ENCODE measurements at places on chromosomes 1 and 21.
A peak's percentile ranks its signal among the peaks of the same experiment; 100 is the strongest.

DNA sequence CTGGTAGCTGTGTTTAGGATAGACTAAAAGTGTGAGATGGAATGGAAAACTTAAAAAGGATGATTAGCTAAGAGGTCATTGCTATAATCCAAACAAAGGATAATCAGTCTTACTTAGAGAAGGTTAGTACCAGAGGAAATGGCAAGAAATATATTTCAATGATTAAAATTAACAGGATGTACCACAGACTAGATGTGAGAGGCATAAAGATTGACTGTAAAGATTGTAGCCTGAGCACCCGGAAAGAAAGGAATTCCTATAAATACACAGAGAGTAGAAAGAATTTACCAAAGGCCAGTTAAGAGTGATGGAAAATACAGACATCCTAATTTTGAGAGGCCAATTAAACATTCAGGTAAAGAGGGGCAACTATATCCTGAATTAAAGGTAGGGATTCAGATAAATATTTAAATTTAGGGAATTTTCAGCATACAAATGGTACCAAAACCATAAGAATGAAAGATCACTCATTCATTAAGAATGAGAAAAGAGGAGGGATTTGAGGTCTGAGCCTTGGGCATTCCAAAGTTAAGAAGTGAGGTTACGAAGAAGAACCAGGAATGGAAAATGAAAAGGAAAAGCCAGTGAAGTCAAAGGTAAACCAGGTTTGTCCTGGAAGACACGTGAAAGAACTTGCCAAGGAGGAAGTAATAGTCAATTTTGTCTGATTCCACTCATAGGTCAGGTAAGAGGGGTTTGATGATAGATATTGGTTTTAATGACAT lies 46.4 kb upstream of the RGS1 start:
- DNase-seq = no peak

DNA sequence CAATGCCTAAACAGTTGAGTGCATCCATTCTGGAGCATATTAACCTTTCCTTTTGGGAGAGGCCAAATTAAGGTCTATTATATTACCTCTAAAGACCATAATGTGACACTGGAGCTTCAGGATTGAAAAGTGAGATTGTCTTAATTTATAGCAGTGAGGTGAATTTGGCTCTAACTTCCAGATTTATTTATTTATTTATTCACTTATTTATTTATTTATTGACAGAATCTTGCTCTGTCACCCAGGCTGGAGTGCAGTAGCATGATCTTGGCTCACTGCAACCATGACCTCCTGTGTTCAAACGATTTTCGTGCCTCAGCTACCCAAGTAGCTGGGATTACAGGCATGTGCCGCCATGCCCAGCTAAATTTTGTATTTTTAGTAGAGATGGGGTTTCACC lies 19.1 kb downstream of the ZCCHC17 start:
- DNase-seq = no peak

GRCh38 chr1:34792868-34793727 lies at the start of gene GJA4:
Gene GJA4, plus strand, starts transcription at chr1:34792999. Its CDS starts 1,215 bp downstream, at chr1:34794214.
- DNase-seq = no peak

DNA sequence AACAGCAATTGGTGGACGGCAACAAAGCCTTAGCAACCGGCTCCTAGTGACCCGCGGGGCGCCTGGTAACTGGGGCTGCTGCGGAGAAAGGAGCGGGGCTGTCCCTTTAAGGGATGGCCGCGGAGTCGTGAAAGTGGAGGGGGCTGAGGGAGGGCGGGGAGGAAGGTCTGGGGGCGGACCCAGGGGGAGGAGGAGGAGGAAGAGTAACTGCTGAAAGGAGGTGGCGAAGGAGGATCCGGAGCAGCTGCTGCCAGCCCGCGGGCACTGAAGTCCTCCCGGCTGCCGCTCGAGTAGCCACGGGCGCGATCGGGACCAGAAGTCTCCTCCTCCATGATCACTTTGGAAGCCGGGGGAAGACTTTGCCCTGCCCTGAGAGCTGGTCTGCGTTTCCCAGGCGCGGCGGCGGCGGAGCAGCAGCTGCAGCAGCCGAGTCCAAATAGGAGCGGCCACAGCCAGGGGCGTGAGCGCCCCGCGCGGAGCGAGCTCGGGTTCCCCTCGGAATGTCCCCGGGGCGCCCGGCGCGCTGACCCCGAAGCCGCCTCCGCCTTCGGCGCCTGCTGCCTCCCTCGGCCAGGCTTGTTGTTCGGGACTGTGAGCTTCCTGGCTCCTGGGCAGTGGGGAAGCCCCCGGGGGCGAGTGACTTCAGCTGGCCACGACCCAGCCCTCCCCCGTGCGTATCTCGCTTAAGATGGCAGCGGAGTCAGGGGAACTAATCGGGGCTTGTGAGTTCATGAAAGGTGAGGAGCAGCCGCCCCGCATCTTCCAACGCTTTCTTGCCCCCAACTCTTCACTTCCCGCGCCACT lies at the start of gene CDC14A:
CDC14A (plus strand) TSS at position 240 of the 804 bp plus-strand sequence; CDS start at position 689, 449 bp downstream.
- DNase-seq = peak; percentile 84

- DNase-seq = no peak
These were observed 35.7 kb upstream of the USP1 start for GRCh38 chr1:62401034-62401760.

DNA sequence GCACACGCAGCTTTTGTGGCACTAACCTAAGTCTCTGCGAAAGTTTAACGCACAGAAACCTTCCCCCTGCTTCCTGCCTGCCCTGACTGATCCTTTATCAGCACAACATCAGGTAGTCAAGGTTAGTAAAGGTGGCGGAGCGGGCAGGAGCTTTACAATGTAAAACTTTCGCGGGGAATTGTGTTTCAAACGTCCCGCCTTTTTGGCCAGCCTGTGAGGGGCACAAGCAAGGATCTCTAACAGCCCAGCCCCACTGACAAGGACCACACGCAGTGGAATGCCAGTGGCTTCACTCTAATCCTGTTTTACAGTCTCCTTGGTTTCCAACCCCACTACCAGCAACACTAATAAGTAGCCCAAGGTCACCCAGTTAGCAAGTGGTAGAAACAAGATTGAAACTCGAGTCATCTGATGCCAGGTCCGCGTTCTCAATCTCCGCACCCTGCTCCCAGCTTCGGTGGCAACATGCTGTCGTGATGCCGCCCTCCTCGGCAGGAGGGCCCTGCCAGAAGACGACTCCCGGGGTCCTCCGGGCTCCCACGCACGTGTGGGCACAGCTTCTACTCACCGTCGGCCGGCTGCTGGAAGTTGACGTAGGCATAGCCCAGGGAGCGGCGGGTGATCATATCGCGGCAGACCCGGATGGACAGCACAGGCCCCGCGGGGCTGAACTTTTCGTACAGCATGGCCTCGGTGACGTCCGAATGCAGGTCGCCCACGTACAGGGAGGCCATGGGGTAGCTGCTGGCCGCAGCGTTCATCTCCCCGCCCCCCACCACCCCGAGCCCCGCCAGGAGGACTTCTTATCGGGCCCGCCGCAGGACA lies 1.2 kb downstream of the PABPC4 start:
- DNase-seq = peak; percentile 69

DNA sequence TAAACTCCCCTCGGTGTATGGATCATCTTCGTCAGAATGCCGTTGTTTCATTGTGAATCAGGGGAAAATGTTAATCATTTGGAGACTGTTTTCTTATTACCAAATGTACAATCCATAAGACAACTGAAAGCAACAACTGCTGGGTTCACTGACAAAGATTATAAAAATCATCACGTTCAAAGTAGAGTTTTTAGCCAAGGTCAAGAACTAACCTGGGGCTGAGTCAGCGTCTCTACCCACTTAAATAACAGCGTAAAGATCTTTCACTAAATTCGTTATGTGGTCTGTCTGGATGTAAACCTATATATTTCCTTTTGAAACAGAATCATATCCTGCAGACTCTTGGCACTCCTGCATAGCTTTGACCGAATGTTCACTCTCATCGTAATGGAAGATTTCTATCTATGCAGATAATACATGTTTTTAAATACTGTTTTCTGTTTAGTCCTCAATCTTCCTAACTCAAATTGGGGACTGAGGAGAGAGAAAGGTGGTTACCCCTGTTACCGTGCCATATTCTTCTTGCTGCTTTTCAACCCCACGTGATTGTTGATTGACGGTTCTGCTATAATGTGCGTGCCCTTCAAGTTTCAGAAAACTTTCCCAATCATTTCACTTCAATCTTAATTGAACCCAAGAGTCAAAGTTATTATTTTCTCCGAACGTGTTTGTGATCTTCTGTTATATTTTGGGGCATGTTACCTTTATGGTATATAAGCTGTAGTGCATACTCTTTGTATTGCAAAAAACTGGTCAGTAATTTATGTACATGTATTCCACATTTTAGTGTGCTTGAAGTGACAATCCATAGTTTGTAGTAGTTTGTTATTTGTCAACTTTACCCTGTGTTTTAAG lies 15.6 kb upstream of the NCMAP start:
- DNase-seq = no peak

- DNase-seq = no peak
These were observed 12.7 kb downstream of the SIPA1L2 start for GRCh38 chr1:232617237-232617636.

DNA sequence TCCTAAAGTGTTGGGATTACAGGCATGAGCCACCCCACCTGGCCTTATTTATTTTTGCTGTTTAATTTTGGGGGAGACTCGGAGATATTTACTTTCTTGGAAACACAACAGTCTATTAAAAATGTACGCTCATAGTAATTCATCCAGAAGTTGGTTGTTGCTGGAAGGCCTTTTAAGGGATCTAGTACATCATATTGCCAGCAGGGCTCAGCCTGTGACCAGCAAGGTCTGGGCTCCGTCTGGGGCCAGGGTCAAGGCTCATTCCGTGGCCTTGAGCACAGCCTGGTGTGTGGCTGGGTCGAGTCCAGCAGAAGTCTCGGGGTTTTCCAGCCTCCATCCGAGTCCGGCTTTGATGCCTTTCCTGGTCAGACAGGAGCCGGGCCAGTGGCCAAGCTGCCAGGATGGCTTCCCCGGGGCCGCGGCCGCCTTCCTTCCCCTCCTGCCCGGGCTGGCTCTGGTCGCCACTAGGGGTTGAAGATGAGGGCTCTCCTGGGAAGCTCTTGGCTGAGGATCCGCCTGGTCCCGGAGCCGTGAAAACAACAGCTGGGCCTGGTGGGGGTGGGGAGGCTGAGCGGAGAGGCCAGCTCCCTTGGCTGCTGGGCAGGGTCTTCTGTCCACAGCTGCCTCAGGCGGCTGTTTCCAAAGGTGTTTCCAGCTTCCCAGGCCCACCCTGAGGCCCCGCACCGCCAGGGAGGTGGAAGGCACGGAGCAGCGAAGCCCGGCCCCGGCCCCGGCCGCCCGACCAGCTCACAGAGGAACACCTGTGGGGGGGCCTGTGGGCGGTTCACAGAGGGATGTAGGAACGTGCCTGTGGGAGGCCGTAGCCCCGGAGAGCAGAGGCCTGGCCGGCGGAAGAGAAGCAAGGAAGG lies 5.1 kb upstream of the VWA1 start:
- DNase-seq = no peak

- DNase-seq = no peak
These were observed 30.2 kb downstream of the SRRM1 start for GRCh38 chr1:24673341-24673740.

DNA sequence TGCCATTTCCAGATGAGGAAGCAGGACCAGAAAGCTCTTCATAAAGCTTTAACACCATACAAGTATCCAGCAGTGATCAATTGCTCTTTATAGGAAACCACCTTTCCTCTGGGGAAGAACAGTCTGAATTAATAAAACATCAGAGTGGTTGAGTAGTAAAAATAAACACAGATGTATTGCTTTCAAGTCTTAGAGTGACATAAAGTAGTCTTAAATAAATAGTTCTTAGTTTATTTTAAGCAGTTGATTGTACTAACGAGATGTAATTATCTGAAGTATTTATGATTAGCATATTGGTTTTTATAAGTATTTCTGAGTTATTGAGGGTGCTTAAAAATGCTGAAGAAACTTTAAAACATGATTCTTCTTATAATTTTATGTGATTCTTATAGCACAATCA lies 67.0 kb downstream of the PRKAA2 start:
- DNase-seq = no peak

DNA sequence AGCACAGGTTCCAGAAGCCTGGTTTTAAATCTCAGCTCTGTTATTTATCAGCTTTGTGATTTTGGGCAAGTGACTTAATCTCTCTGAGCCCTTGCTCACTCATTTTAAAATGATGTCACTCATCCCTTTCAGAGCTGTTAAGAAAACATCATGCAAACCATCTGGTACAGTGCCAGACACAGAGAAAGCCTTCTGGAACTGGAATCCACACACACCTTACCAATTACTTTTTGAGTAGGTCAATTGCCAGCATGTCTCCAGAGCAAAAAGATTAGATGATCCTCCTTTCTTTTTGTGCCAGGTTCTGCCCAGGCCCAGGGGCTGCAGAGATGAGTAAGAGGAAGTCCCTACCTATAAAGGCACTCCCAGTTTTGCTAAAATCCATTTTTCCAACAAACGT lies 61.3 kb downstream of the ROR1 start:
- DNase-seq = no peak

DNA sequence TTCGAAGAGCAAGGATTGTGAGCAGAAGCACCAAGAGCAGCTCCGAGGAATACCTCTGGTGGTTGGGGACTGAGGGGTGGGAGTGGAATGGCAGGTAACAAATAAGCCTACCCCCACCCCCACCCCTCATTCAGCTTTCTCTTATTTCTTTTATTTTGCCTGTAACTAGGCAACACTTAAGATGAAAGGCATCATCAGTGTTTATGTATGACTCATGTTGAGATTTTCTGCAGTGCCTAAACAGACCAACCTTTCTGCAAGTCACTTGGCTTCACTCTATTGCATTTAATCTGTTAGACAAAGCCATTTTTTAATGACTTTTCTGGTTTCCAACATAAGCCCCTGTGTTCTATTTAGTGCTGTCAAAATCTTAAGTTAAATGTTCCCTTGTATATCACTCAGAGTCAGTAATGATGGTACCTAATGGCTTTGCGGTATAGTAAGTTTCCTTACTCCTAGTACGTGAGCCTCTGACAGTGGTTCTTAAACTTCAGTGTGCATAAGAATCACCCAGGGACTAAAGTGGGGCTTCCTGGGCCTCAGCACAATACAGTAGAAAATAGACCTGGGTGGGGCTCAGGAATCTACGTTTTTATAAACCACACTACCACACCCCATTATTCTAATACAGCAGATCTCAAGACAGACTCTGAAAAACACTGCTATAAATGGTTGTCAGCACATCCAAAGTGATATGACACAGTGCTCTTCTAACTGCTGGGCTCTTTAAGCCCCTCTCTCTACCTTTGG lies 19.9 kb downstream of the CASQ2 start:
- no peak for DNase-seq

DNA sequence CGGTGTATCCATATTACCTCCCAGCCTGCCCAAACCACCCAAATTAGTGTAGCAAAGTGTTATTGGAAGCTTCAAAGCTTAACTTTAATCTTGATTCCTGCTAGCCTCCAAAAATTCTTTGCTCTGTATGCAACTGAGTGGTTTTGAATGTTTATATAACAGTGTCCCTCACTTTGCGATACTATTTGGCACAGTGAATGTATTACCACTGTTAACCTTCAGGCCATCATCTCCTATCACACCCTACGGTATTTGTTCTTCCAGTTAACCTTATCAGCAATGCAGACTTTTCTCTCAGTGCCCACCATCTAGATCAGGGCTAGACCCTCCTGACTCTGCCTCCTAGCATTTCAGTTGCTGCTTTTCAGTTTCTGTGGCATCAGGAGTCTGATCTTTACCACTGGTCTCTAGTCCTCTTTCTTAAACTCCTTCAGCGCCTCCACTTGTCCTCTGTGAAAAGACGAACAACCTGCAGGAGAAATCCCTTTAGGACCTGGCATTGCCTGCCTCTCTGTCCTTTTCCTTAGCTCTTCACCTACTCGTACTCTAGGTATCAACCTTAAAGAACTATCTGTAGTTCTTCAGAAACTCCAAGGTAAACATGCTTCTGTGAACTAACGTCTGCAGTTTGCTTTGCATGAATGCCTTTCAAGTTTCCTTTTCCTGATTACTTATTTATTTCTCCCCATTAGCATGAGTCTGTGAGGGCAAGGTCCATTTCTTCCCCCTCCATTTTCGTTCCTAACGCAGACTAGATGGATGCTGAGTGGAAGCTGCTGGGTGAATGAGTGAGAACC lies 71.7 kb downstream of the SNX7 start:
- no peak for DNase-seq

Measured in naive thymus-derived CD8-positive, alpha-beta T cell (primary cell).